Activated T-helper 2 cell treated with anti-CD3 and anti-CD28 coated beads, Interferon-gamma antibody, Interleukin-2, Interleukin-4, amounts not matched to agents 10 μg/mL and 5 μg/mL and 100 μg/mL, durations not matched to agents 14 hours and 24 hours and 36 hours (primary cell): ENCODE measurements at places on chromosomes 13 and 19. TPM values are rescaled to one million over a fixed set of nuclear protein-coding genes. Genes with fewer than 3 reads are reported as not detected.

Gene CCDC122
- total RNA-seq: 0.11 and 0.34 TPM in 2 replicates

Gene MYPOP
- total RNA-seq: 7.3 and 8.6 TPM in 2 replicates

Gene IFNL1
- total RNA-seq: not detected in 2 replicates

Gene CASP14
- not detected in 2 replicates for total RNA-seq

Gene FBXW9
- 8.8 and 9.4 TPM in 2 replicates for total RNA-seq

Gene FBL
- 522 and 547 TPM in 2 replicates for total RNA-seq

Gene RB1
- total RNA-seq: 27.1 and 28.0 TPM in 2 replicates

Gene CEACAM7
- total RNA-seq: not detected in 2 replicates

Gene ANKLE1
- 19.8 and 20.4 TPM in 2 replicates for total RNA-seq
